HAP-1 (cell line): ENCODE measurements at places on chromosomes 3 and 15.

DNA sequence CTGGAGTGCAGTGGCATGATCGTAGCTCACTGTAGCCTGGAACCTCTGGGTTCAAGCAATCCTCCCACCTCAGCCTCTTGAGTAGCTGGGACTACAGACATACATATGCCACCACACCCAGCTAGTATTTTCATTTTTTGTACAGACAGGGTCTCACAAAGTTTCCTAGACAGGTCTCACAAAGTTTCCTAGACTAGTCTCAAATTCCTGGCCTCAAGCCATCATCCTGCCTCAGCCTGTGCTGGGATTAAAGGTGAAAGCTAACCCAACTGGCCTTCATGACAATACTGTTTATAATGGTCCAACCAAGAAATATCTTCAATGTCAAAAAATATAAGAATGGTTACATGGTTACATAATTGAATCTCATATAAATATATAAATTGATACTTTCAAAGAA lies 24.0 kb downstream of the GPR176 start:
- no peak for DNase-seq

DNA sequence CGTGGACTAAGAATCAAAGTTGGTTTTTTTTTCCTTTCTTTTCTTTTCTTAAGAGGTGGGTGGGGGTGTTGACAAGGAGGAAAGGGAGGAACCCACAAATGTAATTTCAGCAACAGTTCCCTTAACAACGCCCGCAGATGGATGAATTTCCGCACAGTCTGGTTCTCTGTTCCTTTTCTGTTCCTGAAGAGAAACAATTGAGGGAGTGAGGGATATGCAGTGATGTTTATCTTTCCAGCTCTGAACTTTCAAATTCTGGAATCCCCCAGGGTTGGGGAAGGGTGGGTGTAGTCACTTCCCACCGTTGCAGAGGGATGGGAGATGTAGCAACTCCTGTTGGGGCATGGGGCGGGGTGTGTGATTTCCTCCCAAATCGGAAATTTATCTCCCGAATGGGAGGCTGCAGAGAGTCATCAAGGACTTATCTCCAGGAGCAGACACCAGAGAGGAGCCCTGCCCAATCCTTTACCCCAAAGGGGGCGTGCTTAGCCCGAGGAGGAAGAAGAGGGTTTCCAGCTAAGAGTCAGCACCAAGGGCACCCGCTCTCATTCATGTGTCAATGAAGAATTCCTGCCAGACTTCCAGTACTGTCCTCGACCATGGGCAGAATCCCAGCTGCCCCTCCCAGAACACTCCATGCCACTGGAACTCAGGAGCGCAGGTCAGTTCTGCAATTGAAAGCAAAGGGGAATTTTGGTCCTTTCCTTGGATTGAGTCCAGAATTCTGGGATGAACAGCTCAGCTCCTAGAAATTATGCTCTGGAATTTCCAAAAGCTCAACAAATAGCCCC lies 35.0 kb upstream of the CFAP161 start:
- DNase-seq, result no peak

DNA sequence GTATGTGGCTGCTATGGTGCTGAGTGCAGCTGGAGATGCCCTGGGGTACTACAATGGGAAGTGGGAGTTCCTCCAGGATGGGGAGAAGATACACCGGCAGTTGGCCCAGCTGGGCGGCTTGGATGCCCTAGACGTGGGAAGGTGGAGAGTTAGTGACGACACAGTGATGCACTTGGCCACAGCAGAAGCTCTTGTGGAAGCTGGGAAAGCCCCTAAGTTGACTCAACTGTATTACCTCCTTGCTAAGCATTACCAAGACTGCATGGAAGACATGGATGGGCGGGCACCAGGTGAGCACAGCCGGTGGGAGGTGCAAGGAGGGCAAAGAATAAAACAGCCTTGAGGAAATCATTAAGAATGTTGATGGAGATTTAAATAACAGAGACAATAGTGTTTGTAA lies 2.9 kb downstream of the ADPRH start:
- no peak for DNase-seq

DNA sequence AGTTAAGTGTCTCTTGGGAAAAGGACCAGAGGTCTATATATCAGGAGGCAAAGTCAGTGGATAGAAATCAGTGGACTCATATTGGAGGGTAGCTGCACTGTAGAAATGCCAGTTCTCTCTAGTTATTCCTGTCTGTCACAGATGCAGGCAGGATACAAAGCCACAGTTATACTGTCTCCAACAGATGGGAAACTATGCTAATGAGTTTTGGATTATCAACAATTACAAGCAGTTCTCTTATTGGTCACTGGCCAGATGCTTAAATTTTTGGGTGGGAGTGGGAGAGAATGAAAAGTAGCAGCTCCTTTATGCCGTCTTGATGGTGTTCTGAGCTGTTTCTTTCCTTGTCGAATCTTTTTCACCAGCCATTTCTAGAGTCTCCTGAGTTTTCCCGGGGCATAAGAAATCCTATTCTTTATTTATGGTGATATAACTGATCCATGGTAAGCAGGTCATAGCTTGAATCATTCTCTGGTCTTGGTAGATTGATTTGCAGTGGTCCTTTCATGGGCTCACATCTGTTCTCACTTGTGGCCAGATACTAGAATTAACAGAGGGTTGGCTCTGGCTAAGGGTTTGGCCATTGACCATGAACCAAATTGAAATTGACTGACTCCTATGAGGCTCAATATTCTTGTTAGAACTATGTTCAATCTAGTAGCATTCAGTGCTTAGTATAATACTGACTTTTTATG lies 44.6 kb upstream of the RBMS3 start:
- DNase-seq, result no peak

GRCh38 chr3:25289663-25290062 lies 138.4 kb upstream of the RARB start:
- no peak for DNase-seq

- no peak for DNase-seq
These were observed 10.9 kb upstream of the CD200 start for GRCh38 chr3:112321867-112322652.

- DNase-seq, result no peak
These were observed 243.8 kb upstream of the CDIN1 start for GRCh38 chr15:36335659-36336058.

- peak; percentile 94 for DNase-seq
These were observed 60.5 kb downstream of the ITGB5 start for GRCh38 chr3:124826703-124827102.

- no peak for DNase-seq
These were observed 15.2 kb downstream of the GNAI2 start for GRCh38 chr3:50251220-50251619.

DNA sequence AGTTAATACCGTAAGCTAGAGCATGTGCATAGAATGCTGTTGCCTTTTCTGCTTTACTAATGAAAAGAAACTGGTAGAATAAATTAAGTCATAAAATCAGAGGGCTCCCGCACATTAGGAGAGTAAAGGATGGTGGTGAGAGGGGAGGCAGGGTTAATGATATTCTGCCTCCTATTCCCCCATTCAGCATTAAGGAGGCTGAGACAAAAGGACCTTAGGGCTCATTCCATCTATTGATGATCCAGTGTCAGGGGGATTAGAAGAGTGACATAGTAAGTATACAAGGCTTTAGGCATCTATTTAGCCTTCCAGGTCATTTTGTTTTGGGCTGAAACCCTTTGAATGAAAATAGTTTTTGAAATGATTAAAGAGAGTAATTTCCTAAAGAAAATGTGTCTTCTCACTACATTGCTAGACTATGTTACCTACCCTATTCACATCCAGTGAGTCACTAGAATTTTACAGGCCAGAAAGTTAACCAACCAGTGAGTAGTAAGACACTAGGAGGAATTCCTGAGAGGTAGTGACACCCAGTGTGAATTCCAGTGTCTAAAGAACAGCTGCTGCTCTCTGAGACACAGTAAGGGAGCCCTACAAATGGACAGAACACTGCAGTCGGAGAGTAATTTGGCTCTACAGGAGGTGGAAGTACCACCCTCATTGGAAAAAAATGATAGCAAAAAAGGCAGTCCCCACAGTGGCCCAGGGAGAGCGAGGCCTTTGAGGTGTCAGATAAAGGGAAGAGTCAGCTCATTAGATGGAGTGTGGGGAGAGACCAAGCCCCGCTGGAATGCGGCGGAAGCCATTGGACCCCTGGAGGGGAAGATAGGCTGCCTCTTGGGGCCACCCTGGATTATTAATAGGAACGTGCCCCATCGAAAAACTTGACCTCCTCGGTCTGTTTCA lies 67.6 kb downstream of the TUSC7 start:
- peak; percentile 37 for DNase-seq

- no peak for DNase-seq
These were observed 7.2 kb downstream of the SUSD5 start for GRCh38 chr3:33211444-33211843.

DNA sequence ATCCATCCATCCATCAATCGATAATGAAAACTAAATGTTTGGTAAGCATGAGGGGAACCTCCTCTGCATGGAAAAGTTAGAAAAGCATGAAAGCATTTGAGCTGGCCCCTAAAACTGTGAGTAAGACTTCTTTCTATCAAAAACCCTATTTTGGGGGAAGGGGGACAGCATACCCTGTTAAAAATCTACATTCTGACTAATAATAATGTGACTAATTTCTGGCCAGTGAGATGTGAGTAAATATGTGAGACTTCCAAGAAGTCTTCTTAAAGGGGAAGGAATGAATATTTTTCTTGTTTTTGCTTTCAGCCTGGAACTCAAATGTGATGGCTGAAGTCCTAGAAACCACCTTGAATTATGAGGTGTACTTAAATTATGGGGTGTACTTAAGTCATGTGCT lies 54.9 kb downstream of the C3orf85 start:
- no peak for DNase-seq

DNA sequence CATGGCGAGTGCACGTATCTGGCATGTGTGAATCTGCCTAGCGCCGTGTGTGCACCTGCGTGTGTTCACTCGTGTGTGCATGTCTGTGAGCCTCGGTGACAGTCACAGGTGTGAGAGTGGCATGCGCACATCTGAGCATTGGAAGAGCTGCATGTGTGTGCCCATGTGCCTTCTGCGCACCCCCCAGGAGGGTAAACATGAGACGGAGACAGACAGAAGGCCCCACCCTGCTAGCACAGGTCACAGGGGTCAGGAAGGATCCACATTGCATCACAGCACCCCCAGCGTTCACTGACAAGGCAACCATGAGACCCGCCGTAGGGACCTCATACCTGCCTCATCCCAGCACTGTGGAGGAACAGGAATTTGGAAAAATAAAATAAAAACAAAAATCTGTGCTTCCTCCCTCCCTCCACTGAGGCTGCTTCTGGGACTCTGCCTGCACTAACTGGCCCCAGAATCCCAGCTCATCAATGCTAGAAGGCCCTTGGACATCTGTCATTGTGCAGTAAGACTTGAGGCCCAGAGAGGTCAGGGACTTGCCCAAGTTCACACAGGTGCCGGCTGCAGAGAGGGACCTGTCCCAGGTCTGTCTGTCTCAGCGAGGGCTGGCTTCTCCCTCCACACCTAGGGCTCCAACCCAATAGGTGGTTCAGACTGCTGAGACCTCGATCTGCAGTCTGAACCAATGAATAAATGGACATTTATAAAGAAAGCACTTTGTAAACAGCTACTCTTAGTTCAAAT lies 37.4 kb downstream of the RPN1 start:
- no peak for DNase-seq
